ENCODE measurements at places on chromosomes 2 and 18. TPM values are rescaled to one million over a fixed set of nuclear protein-coding genes. Genes with fewer than 3 reads are reported as not detected.

GRCh38 chr18:61856678-61857077, 36.1 kb downstream of the RNF152 start:
- DNase-seq: no peak
- H3K36me3 ChIP-seq: no peaks in the 10 kb centered on the region
- no peak overlapping the region for H3K27ac ChIP-seq
- no peak overlapping the region for H3K4me3 ChIP-seq
- H3K27me3 ChIP-seq: no peaks in the 10 kb centered on the region

- H3K27me3 ChIP-seq: no peaks in the 10 kb centered on the region
- no peak overlapping the region for H3K27ac ChIP-seq
- no peak overlapping the region for H3K4me3 ChIP-seq
- H3K4me1 ChIP-seq: no peaks in the 10 kb centered on the region
Observed at GRCh38 chr18:7388741-7389140, 157.9 kb downstream of the LRRC30 start.

- H3K4me1 ChIP-seq: peaks cover 19% of the 10 kb centered on the region
- peak overlapping the region; percentile 40 for H3K27ac ChIP-seq
- no peaks in the 10 kb centered on the region for H3K36me3 ChIP-seq
Observed at GRCh38 chr2:207828361-207829057, 58.8 kb upstream of the FZD5 start.

Gene CCNYL1
- 31.4 TPM for total RNA-seq

GRCh38 chr2:238697193-238698071, 150.5 kb upstream of the TWIST2 start:
- no peak overlapping the region for H3K4me3 ChIP-seq
- no peaks in the 10 kb centered on the region for H3K4me1 ChIP-seq
- no peak for DNase-seq
- H3K27ac ChIP-seq: no peak overlapping the region
- H3K36me3 ChIP-seq: no peaks in the 10 kb centered on the region

DNA sequence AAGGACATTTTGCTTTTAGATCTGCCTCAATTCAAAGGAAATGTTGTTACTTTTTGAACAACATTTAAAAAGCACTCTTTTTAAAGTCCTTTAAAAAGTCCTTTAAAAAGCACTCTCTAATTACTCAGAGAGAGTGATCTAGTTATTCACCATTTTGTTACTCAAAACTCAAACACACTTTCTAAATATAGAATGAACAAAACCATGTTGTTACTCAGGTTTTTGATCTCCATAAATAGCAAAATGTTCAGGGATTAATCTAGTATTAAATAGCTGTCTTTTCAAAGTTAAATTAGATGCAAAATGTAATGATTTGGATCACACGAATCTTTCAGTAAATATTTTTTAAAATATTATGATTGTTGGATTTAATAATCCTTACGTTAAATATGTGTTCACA, 143.5 kb upstream of the BOD1L2 start:
- H3K27ac ChIP-seq: no peak overlapping the region
- no peaks in the 10 kb centered on the region for H3K4me1 ChIP-seq
- H3K27me3 ChIP-seq: no peaks in the 10 kb centered on the region
- DNase-seq: no peak
- no peaks in the 10 kb centered on the region for H3K36me3 ChIP-seq

GRCh38 chr2:15874321-15874720, 66.0 kb upstream of the MYCN start:
- no peak overlapping the region for H3K27ac ChIP-seq
- no peaks in the 10 kb centered on the region for H3K36me3 ChIP-seq
- no peaks in the 10 kb centered on the region for H3K4me1 ChIP-seq
- DNase-seq: no peak
- H3K4me3 ChIP-seq: no peak overlapping the region

GRCh38 chr2:11342551-11343367, 1.7 kb downstream of the ROCK2 start:
- peak; percentile 75 for DNase-seq
- no peaks in the 10 kb centered on the region for H3K27me3 ChIP-seq
- peak overlapping the region; percentile 90 for H3K4me3 ChIP-seq
- H3K36me3 ChIP-seq: no peaks in the 10 kb centered on the region

Gene RAD51AP2
- not detected for total RNA-seq

Gene RTKN
- 83.1 TPM for total RNA-seq

Gene TEX44
- not detected for total RNA-seq

Gene METTL5
- total RNA-seq: 81.4 TPM

GRCh38 chr2:10412380-10412779, 35.7 kb downstream of the ODC1 start:
- H3K27me3 ChIP-seq: no peaks in the 10 kb centered on the region
- H3K4me3 ChIP-seq: no peak overlapping the region
- no peaks in the 10 kb centered on the region for H3K36me3 ChIP-seq

GRCh38 chr2:144496092-144496976, 23.6 kb downstream of the ZEB2 start:
- no peaks in the 10 kb centered on the region for H3K4me1 ChIP-seq
- no peak for DNase-seq
- no peak overlapping the region for H3K27ac ChIP-seq

DNA sequence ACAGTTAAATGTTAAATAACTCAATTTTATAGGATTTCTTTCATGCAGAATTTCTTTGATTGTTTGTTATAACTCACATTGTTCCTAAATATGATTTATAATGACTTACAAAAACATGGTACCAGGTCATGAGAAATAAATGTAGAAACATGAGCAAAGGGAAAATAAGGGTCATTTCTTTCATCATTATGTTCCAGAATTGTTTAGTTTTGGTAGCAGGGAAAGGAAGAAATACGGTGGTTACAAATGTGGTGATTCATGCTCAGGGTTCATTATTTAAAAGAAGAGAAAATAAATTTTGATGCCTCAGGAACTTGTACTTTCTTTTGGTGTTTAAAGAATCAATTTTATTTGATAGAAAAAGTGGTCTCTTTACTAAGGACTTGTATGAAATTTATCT, 4.4 kb downstream of the LYPD6B start:
- no peaks in the 10 kb centered on the region for H3K4me1 ChIP-seq
- no peak overlapping the region for H3K4me3 ChIP-seq
- no peak for DNase-seq
- H3K36me3 ChIP-seq: no peaks in the 10 kb centered on the region

Gene KCNS3
- total RNA-seq: 1.7 TPM

All from Panc1 (cell line).